Germinal center (tissue), 1 donor: ENCODE measurements at places on chromosomes 4 and X.

DNA sequence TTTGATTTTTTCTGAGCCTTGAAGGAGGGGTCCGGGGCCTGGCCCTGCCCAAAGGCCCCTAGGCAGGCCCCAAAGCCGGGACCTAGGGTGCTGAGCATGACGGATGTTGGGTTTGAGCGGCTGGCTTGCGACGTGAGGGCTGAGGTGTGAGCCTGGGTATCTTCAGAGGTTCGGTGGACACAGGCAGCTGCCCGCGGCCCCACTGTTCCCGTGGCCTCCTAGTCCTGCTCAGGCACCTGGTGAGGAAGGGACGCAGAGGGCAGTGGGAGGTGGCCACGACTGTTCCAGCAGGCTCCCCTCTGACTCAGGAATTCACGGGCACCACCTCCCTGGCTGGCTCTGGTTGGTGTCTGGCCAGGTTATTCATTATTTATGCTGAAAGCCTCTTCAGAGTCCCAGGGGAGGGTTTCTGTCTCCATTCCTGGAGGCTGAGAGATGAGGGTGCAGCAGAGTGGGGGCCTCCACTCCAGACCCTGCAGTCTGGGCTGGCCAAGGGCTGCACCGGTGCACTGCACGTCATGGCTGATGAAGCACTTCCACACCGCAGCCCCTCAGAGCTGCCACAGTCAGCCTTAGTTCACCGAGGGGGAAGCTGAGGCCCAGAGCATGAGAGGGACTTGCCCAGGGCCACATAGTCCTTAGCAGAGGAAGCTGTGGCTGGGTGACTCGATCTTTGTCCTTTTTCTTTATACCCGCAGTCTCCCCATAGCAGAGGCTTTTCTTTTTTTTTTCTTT, 2.2 kb downstream of the MSANTD1 start:
- DNase-seq, result no peak

DNA sequence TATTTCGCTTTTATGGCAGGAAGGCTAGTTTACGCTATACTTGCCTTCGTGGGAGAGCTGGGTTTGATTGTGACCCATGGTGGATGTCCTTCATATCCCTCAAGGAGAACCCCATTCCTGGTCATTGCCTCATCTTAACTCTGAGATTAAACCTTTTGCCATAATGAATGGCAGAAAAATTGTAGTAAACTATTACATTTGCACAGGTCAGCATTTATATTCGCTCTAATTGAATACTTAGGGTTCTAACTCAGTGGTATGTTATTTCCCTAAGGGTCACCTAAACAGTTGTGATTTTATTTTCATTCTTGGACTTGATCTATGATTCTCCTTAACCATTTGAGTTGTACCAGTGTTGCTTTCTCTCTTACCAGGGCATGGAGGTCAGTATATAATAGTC, 13.4 kb downstream of the PDK3 start:
- no peak for DNase-seq

- peak; percentile 39 for DNase-seq
These were observed 237.5 kb downstream of the BCOR start for GRCh38 chrX:39859991-39860861.

DNA sequence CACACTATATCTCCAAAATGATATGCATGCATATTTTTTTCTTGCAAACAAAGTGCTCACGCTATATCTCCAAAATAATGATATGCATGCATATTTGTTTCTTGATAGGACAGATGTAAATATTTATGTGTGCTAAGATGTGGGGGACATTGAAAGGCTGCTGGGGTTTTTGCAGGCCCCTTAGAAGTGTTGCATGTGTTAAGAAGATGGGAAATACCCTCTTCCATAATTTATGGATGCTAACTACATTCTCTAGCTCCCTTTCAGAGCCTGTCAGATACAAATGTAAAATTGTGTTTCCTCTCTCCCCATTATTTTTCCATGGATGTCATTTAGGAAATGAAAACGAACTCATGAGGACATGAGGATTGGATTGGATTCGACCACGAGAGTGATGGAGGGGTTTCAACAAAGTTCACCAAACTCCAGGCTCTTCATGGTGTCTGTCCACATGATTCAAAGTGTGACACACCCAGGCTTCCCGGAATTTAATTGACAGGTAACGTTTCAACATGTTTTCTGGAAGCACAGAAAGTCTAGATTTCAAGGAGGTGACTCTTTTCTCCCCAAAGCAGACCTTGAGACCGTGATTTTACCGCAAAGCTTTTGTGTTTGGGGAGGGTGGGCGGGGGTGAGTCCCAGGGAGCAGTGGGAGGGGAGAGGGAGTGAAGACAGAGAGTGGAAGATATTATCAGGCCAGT, 94.4 kb upstream of the CD99 start:
- DNase-seq, result no peak

DNA sequence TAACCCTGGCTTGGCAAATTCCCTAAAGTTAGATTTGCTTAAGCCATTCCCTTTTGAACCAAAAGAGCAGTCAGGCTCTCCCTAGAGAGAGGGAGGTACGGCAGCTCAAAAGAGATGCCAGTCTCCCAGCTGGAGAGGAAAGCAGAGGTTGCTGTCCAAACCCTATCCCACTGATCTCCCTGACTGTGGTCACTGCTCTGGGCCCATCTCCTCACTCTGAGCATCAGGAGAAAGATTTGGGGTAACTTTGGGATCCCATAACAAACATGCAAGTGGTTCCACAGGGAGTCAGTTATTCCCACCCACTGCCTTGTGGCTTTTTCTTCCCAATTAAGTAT, 17.1 kb downstream of the ACSL1 start:
- no peak for DNase-seq

GRCh38 chrX:124098089-124098488, 136.6 kb downstream of the STAG2 start:
- peak; percentile 6 for DNase-seq

DNA sequence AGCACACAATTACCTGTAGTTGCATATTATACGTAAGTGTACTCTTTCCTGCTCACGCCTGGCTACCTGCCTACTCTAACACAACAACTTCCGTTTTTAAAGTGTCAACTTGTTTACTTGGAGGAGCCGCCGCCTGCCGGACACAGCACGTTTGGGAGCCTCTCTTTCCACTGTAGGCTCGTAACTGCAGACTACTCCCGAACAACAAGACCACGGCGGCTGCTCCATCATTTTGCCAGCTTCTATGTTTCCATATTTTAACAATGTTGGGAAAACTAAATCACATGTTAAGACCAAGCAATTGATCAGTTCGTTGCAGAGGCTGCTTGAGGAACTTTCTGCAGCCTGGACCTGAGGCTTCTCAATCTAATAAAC, 841 bp downstream of the MTNR1A start:
- DNase-seq, result no peak

DNA sequence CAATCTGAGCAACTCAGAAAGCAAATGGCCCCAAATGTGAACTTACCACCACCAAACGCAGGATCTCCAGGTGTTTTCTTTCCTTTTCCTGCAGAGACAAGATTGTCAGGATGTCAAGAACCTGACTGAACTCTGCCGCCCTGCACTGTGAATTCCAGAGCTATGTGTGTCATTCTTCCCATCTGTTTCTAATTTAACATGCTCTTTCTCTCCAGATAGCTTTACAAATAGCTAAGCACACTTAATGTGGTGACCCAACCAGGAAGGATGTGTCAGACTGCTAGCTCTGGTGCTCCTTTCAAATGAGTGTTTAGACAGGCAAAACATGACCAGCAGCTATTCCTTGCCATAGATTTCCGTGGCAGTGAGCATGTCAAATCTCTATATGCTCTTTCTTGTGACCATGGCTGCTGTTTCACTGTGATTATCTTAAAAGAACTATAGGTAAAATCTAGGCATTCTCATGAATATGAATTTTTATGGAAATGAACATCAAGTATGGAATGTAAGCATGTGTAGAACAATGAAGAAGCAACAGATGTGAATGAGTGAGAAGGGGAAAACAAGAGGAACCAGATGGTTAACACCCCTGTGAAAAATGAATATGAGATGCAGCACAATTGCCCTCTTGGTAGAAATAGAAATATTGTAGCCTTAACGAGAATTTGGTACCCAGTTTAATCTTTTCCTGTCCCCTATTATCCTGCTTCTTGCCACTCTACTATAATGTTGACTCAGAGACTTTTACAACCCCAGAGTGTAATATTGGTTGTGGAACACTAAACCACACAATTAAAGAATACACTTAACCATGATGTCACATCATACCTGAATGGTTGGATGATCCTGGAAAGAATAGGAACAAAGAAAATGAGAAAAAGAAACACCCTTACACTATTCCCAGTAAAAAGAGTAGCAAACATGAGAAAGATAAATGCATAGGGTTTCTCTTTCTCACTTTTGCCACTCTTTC, 247.8 kb upstream of the DKK2 start:
- no peak for DNase-seq

GRCh38 chr4:106796876-106797275, 239.2 kb downstream of the DKK2 start:
- DNase-seq, result no peak

DNA sequence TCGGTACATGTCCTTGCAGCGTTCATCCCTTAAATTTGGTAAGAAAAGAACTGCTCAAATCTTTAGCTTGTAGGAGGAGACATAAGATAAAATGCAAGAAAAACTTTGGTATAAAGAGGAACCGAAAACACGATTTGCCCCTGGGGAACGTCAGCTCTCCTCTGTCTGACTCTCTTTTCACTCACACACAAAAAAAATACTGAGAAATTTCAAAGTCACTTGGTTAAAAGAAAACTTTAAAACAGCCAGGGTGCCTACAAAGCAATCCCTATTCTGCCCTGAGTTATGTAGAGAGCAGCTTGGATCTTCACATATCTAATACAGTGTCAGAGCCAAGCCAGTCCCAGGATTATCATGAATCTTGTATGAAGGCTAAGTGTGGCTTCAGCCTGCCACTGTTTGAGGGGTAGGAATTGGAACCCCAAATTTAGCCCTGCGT, 248.5 kb upstream of the CXXC4 start:
- peak; percentile 47 for DNase-seq

DNA sequence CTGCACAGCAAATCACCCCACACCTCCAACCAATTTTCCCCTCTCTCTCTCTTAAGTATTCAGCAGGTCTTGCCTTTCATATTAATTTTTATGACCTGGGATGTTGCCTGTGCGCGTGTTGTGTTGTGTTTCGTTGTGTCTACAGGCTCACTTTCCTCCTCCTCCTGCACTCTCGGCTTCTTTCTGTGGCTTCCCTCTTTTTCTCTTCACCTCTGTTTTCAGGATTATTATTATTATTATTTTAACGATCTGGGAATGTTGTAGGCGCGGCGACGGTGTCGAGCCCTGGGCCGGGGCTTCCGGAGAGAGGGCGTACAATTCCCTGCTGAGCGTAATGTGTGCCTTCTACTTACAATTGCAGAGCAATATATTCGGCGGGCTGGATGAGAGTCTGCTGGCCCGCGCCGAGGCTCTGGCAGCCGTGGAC, 826 bp downstream of the POU4F2 start:
- no peak for DNase-seq

DNA sequence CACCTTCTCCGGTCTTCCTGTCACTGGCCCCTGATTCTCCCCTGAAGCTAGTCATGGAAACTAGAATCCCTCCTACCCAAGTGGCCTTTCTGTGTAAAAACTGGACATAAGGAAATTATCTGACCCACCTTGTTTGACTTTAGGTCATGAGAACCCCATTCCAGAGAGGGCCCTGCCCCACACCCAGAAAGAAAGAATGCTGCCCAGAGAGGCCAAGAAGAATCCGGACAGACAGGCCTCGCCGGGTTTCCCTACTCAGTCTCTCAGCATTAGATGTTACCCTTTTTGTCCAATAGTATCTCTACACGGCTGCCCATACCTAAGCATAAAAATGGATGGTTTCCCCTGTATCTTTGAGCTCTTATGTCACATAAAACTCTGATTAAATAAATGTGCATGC, 83.3 kb upstream of the HELT start:
- DNase-seq, result no peak

- no peak for DNase-seq
These were observed 502.6 kb upstream of the HS3ST1 start for GRCh38 chr4:11931266-11931820.

GRCh38 chrX:139508099-139508498, 22.4 kb upstream of the F9 start:
- DNase-seq, result no peak

- DNase-seq, result no peak
These were observed 372.3 kb downstream of the TMA16 start for GRCh38 chr4:163866728-163867315.

DNA sequence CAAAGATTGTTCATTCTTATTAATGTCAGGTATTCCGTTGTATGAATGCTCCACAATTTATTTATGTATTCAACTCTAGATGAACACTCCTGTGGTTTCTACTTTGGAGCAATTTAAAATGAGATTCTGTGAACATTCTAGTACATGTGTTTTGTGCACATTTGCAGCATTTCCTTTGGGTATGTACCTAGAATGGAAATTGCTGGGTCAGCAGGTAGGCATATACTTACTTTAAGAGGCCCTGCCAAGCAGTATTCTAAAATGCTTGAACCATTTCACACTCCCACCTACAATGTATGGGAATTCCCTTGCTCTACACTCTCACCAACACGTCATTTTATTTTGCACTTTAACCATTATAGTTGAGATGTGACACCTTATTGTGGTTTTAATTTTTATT, 59.4 kb upstream of the MAGEB2 start:
- no peak for DNase-seq

DNA sequence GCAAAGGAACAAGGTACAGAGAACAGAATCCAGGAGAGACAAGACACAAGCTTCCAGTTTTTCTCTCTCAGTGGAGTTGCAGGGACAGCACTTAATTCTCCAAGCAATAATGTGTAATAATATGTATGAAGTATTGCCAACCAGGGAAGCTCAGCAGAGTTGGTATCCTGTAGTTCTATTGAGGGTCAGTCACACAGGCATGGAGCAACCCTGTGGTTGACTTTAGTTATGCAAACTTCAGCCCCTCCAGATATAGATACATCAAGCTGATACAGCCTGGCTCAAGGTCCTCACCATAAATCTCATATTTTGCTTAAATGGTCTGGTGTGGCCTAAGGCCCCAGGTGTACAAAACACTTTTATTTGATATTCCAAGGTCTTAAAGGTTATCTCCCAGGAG, 248.6 kb upstream of the EPHA5 start:
- DNase-seq, result no peak

- DNase-seq, result no peak
These were observed 48.2 kb upstream of the H2AZ1 start for GRCh38 chr4:99998062-99998867.

DNA sequence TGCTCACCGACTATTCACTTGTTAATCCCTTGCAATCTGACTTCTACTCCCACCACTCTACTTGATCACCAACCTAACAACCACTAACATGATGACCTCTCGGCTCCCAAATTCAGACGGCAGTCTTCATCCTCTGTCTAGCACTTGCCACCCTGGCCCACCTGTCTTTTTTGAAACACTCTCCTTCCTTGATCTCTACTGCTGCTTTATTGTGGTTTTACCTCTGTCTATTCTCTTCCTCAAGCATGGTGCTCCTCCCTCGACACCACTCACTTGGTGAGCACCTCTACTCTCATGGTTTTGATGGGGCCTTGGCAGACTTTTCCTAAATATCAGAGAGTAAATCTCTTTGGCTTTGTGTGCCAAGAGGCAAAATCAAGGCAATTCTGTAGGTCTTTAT, 21.7 kb upstream of the CXCR3 start:
- DNase-seq, result no peak

DNA sequence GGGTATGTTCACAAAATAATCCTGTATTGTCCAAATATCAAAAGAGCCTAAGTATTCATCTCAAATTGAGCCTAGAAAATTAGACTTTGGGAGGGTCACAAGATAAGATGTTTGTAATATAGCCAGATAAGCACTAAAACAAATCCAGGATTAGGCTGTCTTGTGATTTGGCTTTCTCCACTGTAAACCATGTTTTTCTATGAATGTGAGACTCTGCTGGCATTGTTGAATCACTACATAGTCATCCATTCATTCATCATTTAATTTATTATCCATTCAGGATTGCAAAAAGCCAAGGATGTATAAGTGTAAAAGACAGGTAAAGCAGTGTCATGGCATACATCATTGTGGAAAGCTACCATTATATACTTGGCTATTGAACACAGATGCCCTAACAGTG, 148.0 kb downstream of the GRID2 start:
- DNase-seq, result no peak
